ENCODE measurements at places on chromosomes 12 and 14.
A peak's percentile ranks its signal among the peaks of the same experiment; 100 is the strongest.

- DNase-seq, result no peak
Measured at GRCh38 chr12:15933751-15934150, 22.6 kb downstream of the DERA start.

GRCh38 chr14:101194373-101195308 lies 291.1 kb upstream of the RTL1 start:
- DNase-seq, result no peak

DNA sequence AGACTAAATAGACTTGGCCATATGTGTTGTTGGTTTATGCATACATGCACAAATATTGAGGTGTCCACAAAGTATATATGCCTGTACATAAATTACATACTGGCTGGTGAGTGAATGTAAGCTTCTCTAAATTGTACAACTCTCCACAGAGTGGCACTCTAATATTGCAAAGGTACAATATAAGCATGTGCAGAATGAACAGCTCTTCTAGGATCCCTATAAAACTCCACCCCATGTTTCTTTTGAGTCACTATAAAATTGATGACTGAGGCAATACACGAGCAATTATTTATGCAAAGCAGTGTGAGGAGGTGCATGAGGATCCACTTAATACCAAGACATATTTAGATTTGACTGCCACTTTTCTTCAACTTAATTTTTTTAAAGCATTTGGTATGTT lies 172.2 kb downstream of the NAV3 start:
- DNase-seq, result peak; percentile 42

DNA sequence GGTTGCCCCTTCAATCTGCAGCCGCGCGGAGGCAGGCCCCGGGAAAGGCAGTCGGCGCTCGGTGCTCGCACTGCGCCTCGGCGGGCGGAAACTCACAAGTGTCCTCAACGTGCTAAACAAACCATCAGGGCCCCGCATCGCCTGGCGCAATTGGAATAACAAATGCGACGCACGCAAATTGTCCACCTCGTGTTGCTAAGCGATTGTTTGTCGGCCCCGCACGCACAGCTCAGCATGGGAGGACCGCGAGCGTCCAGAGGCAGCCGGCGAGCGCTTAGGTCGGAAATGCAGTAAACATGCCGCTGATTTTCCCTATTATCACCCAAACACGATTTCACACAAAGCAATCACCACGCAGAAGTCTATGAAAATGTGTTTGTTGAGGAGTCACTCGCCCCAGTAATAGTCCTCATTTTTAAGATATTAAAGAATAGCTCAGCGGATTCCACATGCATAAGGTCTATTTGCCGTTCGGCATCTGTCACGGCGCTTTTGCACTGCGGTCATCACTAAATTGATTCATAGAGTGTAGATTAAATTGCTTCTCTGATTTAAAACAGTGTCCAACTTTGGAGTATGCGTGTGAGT lies 3.2 kb upstream of the GSC start:
- no peak for DNase-seq

- DNase-seq, result peak; percentile 52
Measured at GRCh38 chr14:33792720-33793368, 158.0 kb downstream of the EGLN3 start.

DNA sequence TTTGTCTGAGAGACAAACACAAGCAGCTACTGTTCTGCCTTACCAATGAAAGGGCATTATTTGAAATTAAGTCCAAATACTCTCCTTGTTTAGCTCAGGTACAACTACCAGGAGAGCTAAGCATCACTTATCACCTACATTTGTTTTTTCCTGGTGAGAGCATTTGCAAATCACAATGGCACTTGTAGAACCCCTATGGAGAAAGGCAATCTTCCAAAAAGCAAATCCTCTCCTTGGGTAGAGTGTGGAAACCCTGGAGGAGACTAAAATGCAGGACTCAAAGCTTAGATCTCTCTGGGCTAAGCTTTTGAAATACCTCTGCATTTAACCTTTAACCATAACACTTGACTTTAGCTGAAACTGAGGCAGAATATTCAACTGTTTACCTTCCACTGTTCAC lies 20.8 kb downstream of the GTSF1 start:
- DNase-seq, result no peak

DNA sequence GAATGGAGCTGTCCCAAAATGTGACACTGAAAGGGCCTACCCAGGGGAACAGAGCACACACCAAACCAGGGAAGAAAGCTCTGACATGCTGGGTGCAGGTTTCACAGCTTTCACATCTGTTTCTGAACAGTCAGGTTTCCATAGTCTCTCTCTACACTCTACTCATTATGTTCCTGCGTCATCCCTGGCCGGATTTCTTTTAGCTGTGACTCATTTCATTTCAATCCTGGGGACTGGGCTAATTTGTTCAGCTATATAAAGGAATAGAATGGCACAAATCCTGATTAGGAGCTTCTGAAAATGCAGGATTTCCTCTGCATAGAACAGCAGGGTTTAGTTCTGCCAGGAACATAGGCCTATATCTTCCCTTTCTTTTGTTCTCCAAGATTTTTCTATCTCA lies 649.8 kb downstream of the RPS29 start:
- DNase-seq, result no peak

DNA sequence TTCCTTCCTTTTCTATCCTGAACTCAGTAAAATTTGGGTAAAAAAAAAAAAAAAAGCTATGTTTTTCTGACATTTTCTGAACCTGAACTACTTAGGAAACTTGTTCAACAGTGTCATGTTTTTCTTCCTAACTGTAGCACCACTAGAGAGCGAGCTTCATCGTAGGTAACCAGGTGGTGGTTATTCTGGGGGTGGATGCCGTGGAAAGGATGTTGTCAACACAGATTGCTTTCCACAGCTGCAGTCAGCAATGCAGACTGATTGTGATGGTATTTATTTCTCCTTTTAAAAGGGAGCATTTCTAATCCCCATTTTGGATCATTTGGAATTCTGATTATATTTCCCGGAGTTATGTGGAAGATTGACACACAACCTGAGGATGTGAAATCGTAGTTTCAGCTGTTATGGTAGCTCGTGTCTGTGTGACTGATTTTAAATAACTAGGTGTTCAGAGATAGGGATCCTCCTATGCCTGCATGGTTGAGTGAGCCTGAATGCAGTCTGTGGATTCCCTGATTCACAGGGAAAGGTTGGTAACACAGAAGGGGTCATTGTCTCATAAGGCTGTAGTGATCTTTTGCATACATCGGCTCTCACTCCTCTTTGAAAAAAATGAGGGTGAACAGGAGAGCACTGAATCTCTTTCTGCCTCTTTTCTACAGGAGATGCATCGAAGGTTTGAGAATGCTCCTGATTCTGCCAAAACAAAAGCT lies 113.2 kb downstream of the ERC1 start:
- DNase-seq, result no peak

GRCh38 chr14:64500088-64500487 lies 3.5 kb downstream of the ZBTB25 start:
- no peak for DNase-seq

DNA sequence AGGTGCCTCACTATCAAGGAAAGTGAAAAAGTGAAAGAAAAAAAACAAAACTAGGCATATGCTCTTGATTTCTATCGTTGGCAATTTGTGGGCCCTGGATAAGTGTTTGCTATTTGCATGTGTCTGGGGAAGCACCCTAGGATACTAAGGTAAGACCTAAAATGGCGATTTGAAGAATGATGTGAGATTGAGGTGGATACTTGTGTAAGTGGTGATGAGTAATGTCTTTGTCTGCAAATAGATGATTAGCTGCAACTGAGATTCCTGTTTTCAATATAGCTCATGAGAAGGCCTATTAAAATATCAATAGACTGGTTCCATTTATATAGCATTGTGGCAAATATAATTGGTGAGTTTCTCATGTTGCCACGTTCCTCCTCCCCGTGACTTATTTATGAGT lies 261.7 kb downstream of the NEDD1 start:
- DNase-seq, result no peak

DNA sequence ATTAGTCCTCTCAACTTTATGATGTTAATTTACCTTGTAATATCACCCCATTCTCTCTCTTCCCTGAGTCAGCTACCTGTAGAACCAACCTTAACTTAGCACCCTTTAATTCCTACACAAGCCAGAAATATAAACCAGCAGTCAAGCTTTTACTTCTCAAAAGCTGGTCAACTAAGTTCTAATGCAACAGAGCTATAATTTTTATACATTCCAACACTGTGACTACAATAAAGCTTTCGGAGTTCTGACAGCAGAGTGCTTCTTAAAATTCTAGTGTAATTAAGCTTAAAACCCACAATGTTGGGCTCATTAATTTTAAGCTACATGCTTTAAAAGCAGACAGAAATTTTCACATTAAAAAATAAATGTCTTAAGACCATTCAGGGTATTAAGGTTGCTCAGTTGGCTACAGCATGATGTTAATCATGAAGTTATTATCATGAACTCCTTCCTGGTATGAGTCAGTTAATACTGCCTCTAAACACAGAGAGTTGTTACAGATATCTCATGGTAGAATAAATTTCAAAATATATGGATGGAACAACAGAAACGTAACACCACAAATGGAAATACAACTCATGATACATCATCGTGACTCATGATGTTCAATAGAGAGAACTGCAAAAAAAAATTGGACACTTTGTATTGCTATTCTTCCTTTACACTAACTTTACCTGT lies 126.7 kb downstream of the EPS8 start:
- no peak for DNase-seq

DNA sequence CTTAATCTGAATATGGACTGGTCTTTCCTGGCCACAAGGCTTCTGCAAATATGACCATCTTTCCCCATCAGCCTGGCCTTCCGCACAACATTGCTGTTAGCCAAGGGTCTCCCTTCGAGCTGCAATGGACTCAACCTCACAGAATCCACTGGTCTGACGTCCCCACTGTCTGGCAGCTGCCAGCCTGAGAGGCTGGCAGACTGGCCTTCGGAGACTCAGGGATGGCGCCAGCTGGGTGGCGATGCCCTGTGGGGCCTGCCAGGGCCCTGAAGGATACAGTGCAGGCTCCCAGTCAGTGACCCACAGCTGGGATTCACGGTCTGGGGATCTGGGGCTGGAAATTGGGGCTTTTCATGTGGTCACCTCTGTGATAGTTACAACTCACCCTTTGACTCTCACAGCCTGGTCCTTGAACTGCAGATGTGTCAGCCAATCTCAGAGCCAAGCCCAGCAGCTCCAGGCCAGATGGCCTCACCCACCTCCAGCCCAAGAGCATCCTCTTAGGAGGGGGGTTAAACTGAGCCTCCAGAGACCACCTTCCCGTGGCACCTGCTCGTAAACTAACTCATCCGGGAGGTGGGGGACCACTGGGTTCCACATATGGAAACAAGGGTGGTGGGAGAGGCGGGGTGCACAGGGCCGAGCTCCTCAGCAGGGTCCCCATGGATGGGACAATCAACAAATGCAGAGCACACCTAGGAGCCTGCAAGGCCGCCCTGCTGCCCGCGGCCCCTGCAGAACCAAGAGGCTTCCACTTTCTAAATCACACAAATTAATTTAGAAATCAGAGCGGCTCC lies 21.1 kb upstream of the C14orf180 start:
- DNase-seq, result no peak
